ENCODE measurements at places on chromosomes 6 and 20.

DNA sequence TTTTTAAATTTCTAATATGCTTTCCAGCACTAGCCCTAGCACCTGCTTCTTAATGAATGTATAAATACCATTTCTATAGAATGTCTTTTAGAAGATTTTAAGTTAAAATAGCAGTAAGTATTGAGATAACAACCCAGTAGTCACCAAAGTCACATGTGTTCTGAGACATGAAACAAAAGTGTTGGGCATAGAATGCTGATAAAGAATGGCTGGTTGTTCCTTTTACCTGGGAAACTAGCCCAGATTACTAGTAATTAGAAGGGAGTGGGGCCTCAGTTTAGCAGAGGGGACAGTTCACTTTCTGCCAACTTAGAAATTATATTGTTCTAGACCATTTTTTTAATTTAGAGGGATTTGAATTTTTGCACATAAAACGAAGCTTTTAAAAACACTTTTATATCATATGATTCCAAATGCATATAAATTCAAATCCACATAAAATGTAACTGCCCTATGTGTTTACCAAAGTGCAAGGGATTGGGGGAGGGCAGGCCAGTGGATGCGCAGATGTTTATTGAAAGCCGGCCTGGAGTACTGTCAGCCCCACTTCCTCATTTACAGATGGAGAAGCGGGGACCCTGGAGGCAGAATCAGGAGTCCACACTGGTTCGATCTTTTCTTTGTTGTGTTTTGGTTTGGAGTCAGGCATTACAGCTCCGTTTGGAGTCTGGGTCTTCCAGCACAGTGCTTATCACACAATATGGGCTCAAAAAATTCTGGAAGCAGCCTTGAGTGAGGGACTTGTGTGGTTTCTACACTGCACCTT lies 139.8 kb downstream of the ZDHHC14 start:
- no peak for DNase-seq

GRCh38 chr20:8153281-8153908 lies 21.3 kb downstream of the PLCB1 start:
- DNase-seq = no peak

DNA sequence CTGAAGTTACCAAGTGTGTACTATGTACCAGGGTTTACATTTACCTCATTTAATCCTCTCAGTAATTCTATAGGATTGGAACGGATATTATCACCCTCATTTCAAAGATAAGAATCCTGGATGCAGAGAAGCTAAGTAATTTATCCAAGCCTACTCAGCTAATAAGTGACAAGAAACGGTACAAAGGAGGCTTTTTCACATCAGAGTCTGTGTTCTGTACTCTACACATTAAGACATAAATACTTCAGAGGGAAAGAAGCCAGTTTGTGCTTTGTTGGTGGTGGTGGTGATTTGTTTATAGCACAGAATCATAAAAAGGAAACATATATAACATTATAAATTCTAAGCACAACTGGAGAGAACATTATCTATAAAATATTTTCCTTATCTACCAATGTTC lies 88.3 kb upstream of the HMGCLL1 start:
- no peak for DNase-seq

GRCh38 chr20:17530716-17531664 lies at the start of gene BFSP1:
Gene BFSP1, minus strand, starts transcription at chr20:17531379. Its CDS starts 50 bp downstream, at chr20:17531329.
- peak; percentile 51 for DNase-seq
